Activated B cell treated with CpG ODN at 0.5 μM for 24 hours (primary cell): ENCODE measurements at places on chromosomes 3 and 15.

DNA sequence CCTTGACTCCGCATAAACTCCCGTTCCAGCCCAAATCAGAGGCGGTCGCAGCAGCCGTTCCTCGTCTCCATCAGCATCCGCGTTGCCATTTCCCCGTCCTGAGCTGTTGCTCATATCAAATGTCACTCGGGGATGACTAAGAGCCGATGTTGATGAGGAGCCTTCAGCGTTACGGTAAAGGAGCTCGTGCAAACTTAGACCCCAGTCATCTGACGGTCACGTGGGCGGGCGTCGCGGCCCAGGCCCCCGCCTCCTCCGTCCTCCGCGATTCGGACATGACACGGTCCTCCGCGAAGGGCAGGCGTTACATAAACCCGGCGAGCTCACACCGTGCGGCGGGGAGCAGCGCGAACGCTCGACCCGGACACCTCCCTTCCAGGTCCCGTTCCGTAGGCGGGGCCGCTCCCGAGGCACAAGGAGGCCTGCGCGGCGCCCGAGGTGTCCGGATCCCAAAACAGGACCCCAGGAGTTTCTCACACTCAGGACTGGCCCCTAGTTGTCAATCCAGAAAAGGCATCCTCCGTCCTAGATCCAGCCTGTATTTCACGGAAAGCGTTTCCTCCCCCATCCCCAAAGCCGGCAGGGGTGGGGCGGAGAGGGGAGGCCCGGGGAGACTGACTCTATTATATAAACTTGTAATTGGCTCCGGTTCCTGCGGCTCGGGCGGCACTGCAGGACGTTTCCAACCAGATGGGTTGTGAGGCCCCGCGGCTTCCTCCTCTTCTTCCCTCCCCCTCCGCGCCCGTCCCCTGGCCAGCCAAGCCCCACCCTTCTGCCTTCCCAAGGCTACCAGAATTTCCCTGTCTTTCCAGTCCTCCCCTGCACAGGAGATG lies 100.0 kb upstream of the IGF1R start:
- H3K36me3 ChIP-seq, result no peaks in the 10 kb centered on the region
- peak overlapping the region; percentile 2 for H3K27ac ChIP-seq
- peaks cover 34% of the 10 kb centered on the region for H3K27me3 ChIP-seq
- peak overlapping the region; percentile 80 for H3K4me3 ChIP-seq
- peaks cover 22% of the 10 kb centered on the region for H3K4me1 ChIP-seq
- DNase-seq, result peak; percentile 16

DNA sequence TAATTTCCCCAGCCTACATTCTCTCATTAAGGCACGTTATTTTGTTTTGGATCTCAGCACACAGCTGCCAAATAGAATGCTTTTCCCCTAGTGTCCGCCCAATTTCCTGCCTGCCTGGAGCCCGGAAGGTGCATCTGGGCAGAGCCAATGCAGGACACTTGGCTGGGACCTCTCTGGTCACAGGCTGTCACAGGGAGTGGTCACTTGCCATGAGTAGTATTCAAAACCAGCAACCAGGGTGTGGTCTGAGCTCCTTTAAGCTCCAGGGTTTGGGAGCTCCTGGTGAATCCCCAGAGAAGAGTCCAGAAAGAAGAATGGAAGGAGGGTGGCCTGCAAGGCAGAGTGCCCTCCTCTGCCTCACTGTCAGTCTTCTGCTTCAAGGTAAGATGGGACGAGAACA lies at the start of gene HTR3C:
HTR3C (plus strand) TSS at position 281 of the 400 bp plus-strand sequence; CDS start at position 315, 34 bp downstream.
- H3K4me3 ChIP-seq, result no peak within 1 kb of the TSS
- H3K27me3 ChIP-seq, result peaks cover 9% of the 10 kb centered on the region
- no peak within 1 kb of the TSS for H3K27ac ChIP-seq
- no peaks in the 10 kb centered on the region for H3K4me1 ChIP-seq
- H3K36me3 ChIP-seq, result no peaks in the 10 kb centered on the region

- peaks cover 44% of the 10 kb centered on the region for H3K4me1 ChIP-seq
- peak overlapping the region; percentile 99 for H3K27ac ChIP-seq
- H3K27me3 ChIP-seq, result no peaks in the 10 kb centered on the region
- peak overlapping the region; percentile 97 for H3K4me3 ChIP-seq
- peaks cover 40% of the 10 kb centered on the region for H3K36me3 ChIP-seq
- DNase-seq, result no peak
These were observed 359 bp downstream of the ARIH1 start for GRCh38 chr15:72474466-72474911.

DNA sequence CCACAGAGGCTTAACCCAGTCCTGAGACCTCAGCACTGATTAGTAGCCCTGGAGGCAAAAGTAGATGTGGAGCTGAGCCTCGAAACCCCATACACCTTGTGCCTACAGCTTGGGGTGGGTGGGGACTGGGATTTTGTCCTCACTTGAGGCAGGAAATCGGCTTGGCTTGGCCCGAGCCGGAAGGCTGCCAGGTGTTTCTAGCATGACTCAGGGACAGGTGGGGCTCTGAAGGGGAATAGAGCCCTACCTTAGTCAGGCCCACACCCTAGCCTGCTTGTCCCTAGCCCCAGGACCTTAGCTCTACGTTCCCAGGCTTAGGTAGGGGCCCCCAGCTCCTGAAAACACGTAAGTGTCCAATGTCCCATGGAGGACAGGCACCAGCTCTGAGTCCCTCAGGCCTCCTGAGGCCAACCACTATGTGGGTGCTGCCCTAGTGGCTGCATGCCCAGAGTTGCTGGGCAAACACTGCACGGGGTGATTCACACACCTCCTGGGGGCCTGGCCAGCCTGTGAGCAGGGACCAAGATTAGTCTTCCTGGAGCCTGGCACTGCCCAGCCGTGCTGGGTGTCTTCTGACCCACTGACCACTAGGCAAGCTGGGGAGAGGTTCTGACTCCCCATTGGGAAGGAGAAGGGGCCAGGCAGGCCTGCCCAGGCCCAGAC lies 3.1 kb downstream of the MST1R start:
- no peak overlapping the region for H3K27ac ChIP-seq
- peaks cover 16% of the 10 kb centered on the region for H3K4me1 ChIP-seq
- no peaks in the 10 kb centered on the region for H3K27me3 ChIP-seq
- no peaks in the 10 kb centered on the region for H3K36me3 ChIP-seq

- H3K4me1 ChIP-seq, result peaks cover 55% of the 10 kb centered on the region
- H3K27me3 ChIP-seq, result no peaks in the 10 kb centered on the region
- peaks cover 16% of the 10 kb centered on the region for H3K36me3 ChIP-seq
- H3K27ac ChIP-seq, result peak overlapping the region; percentile 18
These were observed 4.2 kb downstream of the PLSCR1 start for GRCh38 chr3:146540236-146540635.

GRCh38 chr15:63035977-63036376 lies 6.6 kb upstream of the TPM1 start:
- H3K27me3 ChIP-seq, result peaks cover 14% of the 10 kb centered on the region
- H3K36me3 ChIP-seq, result no peaks in the 10 kb centered on the region
- H3K4me3 ChIP-seq, result no peak overlapping the region

- H3K36me3 ChIP-seq, result peaks cover 34% of the 10 kb centered on the region
- H3K27ac ChIP-seq, result peak overlapping the region; percentile 61
- H3K4me3 ChIP-seq, result peak overlapping the region; percentile 12
- no peak for DNase-seq
- no peaks in the 10 kb centered on the region for H3K4me1 ChIP-seq
- H3K27me3 ChIP-seq, result no peaks in the 10 kb centered on the region
These were observed 41.3 kb downstream of the SMAD3 start for GRCh38 chr15:67106764-67107013.

- no peak for DNase-seq
- no peaks in the 10 kb centered on the region for H3K4me1 ChIP-seq
- no peak overlapping the region for H3K27ac ChIP-seq
- H3K27me3 ChIP-seq, result no peaks in the 10 kb centered on the region
- no peaks in the 10 kb centered on the region for H3K36me3 ChIP-seq
- H3K4me3 ChIP-seq, result no peak overlapping the region
These were observed 138.9 kb downstream of the ZIC4 start for GRCh38 chr3:147267434-147267833.

- DNase-seq, result no peak
- peaks cover 43% of the 10 kb centered on the region for H3K4me1 ChIP-seq
- no peaks in the 10 kb centered on the region for H3K36me3 ChIP-seq
- peak overlapping the region; percentile 12 for H3K4me3 ChIP-seq
- H3K27ac ChIP-seq, result peak overlapping the region; percentile 69
- no peaks in the 10 kb centered on the region for H3K27me3 ChIP-seq
These were observed 18.6 kb downstream of the CCR9 start for GRCh38 chr3:45904931-45905330.

DNA sequence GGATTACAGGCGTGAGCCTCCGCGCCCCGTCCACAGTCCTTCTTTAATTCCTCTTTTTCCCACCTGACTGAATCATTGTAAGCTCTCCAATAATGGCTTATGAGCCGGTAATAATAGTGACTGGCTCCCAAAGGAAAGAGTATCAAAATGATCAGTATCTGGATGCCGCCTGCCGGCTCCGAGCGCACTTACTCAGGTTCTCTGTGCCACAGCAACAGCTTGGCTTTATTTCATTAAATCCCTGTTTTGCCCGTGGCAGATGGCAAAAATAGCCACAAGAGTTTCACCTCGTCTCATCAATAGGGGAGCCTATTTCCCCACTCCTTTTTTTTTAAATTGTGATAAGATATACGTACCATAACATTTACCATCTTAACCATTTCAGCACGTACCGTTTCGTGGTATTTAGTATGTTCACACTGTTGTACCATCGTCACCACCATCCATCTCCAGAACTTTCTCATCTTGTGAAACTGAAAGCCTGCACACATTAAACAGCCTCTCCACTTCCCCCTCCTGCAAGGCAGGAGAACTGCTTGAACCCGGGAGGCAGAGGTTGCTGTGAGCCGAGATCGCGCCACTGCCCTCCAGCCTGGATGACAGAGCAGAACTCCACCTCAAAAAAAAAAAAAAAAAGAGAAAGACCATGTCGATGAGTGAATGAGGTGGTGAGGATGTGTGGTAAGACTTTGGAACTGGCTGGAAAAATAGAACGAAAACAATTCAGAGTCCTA lies 80.7 kb upstream of the DLG1 start:
- DNase-seq, result no peak
- no peaks in the 10 kb centered on the region for H3K4me1 ChIP-seq
- H3K4me3 ChIP-seq, result no peak overlapping the region
- H3K27ac ChIP-seq, result no peak overlapping the region

DNA sequence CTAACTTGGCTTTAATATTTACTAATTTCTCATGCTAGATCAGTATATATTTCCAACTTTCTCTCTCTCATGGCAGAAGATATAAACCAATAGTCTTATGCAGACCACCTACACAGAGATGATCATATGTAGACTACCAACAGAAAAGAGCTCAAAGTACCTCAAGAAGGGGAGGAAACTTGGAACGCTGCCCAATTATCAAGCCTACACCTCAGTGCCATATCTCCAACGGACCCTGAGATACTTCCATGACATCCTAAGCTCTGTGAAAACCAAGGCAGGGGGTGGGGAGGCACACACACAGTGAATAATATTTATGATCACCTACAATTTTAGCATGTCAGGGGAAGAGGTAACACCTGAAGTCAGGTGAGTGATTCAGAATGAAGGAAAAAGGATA lies 100.6 kb downstream of the STAG1 start:
- DNase-seq, result no peak
- H3K4me3 ChIP-seq, result no peak overlapping the region

GRCh38 chr15:33656168-33656567 lies 312.1 kb upstream of the CHRM5 start:
- H3K36me3 ChIP-seq, result no peaks in the 10 kb centered on the region
- no peak overlapping the region for H3K4me3 ChIP-seq
- peaks cover 3% of the 10 kb centered on the region for H3K27me3 ChIP-seq
- H3K27ac ChIP-seq, result no peak overlapping the region

DNA sequence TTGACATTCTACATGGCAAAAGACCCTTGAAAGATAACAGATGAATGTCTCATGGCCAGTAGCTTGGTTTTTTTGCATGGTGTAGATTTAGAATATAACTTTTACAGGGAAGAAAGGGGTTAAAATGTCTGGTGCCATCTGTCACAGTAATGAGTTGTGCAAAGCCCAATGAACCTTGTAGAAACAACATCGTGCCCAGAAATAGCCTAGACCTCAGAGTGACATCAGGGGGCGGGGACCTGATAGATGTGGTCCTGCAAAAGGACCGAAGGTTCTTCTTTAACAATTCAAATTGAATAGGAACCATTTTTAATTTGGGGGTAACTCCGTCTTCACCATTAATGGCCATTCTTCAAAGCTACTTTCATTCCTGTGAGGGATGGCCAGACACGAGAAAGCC lies 254.1 kb upstream of the CTDSPL start:
- H3K36me3 ChIP-seq, result no peaks in the 10 kb centered on the region
- H3K4me1 ChIP-seq, result no peaks in the 10 kb centered on the region
- no peak overlapping the region for H3K4me3 ChIP-seq

- no peak overlapping the region for H3K27ac ChIP-seq
- H3K4me3 ChIP-seq, result no peak overlapping the region
- H3K4me1 ChIP-seq, result no peaks in the 10 kb centered on the region
- H3K36me3 ChIP-seq, result no peaks in the 10 kb centered on the region
These were observed 14.5 kb downstream of the PTPRG start for GRCh38 chr3:61575893-61576292.

- H3K27ac ChIP-seq, result no peak overlapping the region
- no peaks in the 10 kb centered on the region for H3K36me3 ChIP-seq
- H3K4me1 ChIP-seq, result peaks cover 11% of the 10 kb centered on the region
- H3K4me3 ChIP-seq, result no peak overlapping the region
- DNase-seq, result no peak
These were observed 27.0 kb downstream of the ADIPOQ start for GRCh38 chr3:186869253-186870100.

DNA sequence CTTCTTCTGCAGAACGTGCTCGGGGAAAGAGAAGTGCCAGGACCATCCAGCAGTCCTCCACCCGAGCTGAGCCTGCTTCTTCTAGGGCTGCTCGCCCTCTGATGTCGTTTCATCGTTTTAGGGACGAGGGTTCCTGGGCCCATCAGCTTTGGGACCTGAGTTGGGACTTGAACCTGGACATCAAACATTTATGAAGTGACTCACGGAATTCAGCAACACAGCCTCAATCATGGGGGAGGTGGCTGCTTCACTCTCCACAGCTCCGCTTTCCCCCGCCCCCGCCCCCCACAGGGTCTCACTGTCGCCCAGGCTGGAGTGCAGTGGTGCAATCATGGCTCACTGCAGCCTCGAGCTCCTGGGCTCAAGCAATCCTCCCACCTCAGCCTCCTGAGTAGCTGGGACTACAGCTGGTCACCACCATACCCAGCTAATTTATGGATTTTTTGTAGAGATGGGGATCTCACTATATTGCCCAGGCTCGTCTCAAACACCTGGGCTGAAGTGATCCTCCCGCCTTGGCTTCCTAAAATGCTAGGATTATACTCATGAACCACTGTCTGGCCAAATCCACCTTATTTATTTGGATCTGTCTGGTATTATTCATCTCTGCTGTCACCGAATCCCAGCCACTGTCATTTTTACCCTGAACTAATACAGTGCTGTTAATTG lies 725 bp upstream of the SCAMP2 start:
- peaks cover 43% of the 10 kb centered on the region for H3K4me1 ChIP-seq
- peaks cover 26% of the 10 kb centered on the region for H3K36me3 ChIP-seq
- no peak for DNase-seq
- peak overlapping the region; percentile 90 for H3K4me3 ChIP-seq
- peak overlapping the region; percentile 92 for H3K27ac ChIP-seq

GRCh38 chr15:40440743-40441564 lies at the start of gene BAHD1:
BAHD1 (plus strand) TSS chr15:40440953; CDS start chr15:40458465, 17,512 bp downstream.
- DNase-seq, result peak; percentile 93
- H3K27me3 ChIP-seq, result peaks cover 22% of the 10 kb centered on the region
- H3K4me1 ChIP-seq, result peaks cover 59% of the 10 kb centered on the region
- peak within 1 kb of the TSS; percentile 68 for H3K27ac ChIP-seq
- peak within 1 kb of the TSS; percentile 88 for H3K4me3 ChIP-seq
